Activated CD4-positive, alpha-beta memory T cell treated with anti-CD3 and anti-CD28 coated beads for 36 hours (primary cell): ENCODE measurements at places on chromosomes 2 and 18.

DNA sequence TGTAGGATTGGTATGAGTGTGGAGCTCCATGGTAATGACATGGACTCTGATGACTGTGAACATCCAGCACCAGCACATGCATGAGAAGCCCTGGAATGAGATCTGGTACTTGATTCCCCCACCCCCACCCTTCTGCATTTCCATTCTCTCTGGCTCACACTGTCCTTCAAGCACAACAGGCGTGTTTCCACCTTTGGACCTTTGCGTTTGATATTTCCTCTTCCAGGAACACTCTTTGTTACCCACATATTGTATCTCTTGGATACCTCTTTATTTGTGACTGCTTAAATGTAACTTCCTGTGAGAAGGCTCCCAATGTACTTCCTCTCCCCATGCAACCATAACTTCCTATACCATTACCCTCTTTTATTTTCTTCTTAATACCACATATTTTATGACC is 263.8 kb downstream of the HNMT start:
- DNase-seq = no peak

GRCh38 chr2:66699793-66700676 is 265.1 kb downstream of the MEIS1 start:
- no peak for DNase-seq

DNA sequence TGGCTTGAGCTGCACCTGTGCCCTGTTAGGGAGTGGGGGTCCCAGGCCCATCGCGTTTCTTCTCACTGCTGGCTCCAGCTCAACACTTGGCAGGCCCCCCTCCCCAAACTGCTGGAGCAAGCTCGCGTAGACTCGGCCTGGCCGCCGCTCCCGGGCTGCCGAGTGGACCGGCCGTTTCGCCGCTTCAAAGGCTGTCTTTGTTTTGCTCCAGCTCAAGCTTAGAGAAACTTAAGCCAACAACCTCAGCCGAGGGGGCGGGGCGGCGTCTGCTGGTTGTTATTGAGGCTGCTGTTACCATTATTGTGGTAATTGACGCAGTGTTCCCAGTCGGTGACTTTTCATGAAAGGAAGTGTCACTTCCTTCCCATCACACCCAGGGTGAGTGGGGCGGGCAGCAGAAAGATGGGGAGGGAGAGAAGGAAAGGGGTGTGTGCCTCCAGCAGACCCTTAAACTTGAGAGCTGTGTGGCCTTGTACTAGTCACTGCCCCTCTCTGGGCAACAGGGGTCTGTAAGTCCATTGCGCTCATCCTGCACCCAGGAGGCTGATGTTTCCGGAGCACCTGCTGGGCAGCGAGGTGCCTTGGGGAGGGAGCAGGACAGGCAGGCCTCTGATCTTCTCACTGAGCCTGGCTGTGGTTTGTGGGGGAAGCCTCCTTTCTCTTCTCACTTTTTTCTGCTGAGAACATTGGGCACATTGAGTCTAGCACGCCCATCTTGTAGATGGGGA is 2.1 kb downstream of the ARID5A start:
- peak; percentile 93 for DNase-seq

DNA sequence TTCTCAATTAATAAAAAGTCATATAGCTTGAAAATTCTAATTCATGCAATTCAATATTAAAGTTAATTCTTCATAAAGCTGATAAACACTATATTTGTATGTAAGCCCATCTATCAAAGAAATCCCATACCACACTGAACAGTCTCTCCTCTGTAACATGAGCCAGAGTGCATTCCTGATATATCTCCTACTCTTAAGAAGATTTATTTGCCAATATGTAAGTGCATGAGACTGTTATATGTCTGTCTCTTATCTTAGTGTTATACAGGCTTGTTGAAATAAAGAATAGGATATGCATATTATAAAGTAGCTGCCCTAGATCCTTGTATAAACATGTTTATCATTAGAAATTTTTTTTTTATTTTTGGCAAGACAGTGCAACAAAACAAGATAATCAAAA is 40.4 kb upstream of the TTC32 start:
- no peak for DNase-seq

DNA sequence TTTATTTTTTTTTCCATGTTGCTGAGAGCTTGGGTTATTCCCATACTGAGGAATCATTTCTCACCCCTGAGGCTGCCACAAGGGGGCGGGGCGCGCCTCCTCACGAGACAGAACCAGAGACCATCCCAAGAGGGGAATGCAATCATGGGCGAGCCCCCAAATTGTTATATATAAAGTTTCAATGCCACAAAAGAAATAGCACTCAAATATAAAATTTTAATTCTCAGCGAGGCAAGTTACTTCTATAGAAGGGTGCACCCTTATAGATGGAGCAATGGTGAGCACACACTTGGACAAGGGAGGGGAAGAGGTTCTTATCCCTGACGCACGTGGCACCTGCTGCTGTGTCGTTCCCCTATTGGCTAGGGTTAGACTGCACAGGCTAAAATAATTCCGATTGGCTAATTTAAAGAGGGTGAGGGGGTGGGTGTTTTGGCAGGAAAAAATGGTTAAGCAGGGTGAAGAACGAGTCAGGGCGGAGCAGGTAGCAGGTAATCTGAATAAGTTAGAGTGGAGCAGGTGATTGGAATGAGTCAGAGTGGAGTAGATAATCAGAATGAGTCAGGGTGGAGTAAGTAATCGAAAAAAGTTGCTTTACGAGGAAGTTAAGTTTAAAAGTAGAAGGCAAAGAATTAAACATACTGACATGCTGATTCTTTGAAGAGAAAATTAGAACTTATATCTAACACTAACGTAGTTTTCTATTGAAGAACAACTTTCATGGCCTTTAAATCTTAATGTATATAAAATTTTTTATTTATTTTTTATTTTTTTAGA is 177.5 kb downstream of the MTCL1 start:
- DNase-seq = no peak

DNA sequence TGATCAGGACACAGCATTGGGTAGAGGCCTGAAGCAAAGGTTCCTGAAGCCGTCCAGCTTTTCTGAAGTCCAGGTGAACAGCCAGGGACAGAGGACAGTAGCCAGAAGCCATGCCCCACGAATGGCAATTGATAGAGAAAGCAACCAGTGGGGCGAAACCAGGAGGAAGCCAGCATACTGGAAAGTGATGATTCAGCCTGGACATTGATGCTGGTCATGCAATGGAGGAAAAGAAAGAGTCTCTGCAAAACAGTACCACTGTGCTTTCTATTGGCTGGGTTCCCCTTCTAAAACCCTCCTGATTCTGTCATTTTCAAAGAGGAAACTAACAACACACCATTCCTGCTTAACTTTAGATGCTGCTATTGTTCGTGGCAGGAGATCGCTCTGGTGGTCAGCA is 221.4 kb upstream of the EPAS1 start:
- DNase-seq = no peak

GRCh38 chr18:54479365-54479764 is 111.7 kb upstream of the DYNAP start:
- DNase-seq = no peak

DNA sequence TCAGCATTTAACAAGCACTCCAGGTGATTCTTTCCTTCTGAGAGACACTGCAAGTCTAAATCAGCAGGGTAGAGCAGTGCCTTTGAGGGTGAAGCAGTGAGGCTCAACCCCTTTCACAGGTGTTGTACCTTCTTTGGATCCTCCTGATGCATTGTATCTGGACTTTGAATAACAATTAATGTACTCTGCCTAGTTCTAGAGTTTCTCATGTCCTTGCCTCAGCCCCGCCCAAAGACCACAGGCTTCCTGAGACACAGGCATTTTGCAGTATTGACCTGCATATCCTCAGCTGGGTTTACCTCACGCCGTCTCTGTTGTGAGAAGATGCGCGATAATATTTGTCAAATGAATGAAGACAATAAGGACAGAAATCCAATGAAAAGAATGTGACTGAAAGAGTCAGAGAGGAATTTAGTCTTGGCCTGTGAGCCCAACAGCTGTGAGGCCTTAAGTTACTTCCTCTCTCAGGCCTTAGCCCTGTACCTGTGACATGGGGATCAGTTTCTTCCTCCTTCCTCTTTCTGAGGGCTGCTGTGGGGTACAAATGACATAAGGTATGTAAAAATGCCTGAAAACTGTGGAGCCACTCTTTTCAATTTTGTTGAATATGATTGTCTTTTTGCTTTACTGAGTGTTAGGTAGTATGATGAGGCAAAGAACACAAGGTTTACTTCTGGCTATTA is 43.7 kb downstream of the WIPF1 start:
- DNase-seq = no peak

DNA sequence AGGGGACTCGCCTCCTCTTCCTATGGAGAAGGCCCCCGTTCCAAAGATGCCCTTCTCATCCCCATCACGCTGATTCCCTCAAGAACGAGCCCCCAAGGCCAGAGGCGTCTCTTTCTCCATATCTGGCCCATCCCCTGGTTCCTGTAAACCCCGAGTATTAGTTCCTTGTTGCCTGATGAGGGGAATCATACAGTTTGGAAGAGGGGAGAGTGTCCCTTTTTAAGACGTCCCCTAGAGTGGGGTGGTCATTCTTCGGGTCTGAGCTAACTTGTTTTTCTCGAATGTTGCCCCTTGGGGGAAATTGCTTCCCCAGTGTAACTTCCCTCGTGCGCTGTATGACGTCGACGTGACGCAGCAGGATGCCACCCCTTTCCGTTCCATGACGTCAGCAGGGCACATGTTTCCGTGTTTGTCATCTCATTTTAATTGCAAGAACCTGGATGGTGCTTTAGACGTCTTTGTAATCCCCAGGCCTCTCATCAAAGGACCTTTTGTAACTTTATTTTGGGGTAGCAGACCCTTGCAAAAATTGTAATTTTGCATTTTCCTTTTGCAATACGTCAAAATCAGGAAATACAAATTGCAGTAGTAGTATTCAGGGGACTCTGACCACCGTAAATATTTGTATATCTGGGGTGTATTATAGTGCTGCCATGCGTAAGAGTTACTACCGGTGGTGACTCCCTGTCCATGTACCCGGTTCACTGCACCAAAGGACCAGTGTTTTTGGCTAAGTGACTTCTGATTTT is 569 bp downstream of the BABAM2 start:
- DNase-seq = peak; percentile 94

DNA sequence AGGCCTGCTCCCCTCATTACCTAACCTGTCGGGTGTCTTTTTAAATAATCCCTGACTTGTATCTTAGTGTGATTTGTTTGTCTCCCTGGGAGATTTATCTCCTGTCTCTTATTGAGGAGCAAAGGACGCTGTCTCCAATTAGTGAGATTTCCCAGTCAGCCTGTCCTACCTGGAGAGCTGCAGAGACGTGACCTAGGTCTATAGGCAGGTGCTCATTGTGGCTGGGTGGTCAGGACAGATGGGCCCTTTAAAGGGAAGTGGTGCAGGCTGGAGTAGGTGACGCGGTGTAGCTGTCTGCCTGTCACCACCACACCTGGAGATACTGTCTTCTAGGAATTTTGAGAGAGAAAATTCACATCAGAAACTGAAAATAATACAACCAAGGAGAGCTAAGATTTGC is 28.0 kb downstream of the PLB1 start:
- DNase-seq = no peak

- DNase-seq = peak; percentile 80
Measured at GRCh38 chr2:27735263-27735904, 36.1 kb upstream of the MRPL33 start.

- no peak for DNase-seq
Measured at GRCh38 chr2:59301466-59302402, 1060.6 kb upstream of the FANCL start.

DNA sequence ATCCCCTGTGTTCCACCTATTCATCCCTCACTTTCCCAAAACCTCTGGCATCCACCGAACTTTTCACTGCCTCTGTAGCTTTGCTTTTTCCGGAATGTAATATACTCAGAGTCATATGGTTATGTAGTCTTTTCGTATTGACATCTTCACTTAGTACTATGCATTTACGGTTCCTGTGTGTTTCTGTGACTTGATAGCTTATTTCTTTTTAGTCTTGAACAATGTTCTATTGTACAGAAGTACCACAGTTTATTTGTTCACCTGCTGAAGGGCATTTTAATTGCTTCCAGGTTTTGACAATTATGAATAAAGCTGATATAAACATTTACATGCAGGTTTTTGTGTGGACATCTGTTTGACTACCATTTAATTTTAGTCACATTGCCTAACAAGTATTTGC is 154.7 kb upstream of the DOK6 start:
- no peak for DNase-seq

- no peak for DNase-seq
Measured at GRCh38 chr18:36322408-36322728, 24.9 kb downstream of the FHOD3 start.

DNA sequence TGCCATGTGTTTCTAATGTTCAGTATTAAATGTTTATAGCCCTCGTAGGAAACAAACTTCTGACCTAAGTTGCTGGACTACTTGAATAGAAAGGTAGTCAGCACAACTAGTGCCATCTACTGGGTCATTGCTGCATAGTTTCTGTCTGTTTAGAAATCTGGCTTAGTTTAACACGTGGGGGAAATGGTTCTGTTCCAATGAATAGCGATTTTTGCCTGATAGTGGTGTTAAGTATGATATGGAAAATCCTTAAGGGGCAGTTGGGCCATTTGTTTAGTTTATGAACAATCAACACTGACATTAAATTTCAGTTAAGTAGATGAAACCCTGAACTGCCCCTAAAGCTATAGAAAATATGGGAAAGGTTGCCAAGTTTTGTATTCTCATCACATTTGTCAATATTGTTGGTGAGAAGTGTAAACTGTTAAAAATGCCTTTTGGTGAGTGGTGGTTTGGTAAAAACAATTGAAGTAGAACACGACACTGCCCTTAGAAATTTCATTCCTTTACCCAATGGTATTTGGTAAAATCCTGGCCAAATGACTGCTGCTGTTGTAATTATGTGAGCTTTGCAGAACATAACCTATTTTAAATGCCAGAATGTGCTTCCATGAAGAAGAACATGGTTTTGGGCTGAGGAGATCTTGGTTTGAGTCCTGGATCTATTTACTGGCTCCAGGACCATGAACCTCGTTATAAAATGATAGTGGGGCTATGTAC is 13.2 kb downstream of the NABP1 start:
- peak; percentile 31 for DNase-seq

- DNase-seq = no peak
Measured at GRCh38 chr2:208359632-208359986, 47.0 kb upstream of the PTH2R start.

GRCh38 chr2:196287523-196287922 is 116.1 kb upstream of the STK17B start:
- no peak for DNase-seq

GRCh38 chr2:49306925-49307324 is 152.6 kb upstream of the FSHR start:
- no peak for DNase-seq

GRCh38 chr18:27558388-27559155 is 373.5 kb upstream of the CHST9 start:
- no peak for DNase-seq

DNA sequence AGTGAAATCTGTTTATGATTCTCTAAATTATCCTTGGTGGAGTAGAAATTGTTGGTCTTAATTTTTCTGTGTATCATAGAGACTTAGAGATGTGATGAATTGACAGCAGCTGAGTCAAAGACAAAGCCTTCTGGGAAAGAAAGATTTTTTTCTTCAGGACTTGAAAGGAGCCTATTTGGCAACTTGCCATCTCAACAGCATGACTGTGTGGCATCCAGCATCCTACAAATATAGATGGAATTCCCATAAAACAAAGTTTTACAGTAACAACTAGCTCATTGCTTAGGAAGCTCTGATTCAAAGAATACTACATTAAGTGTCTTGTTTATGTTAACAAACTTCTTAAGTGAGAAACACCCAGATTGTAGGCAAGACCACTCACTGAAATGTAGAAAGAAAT is 79.2 kb upstream of the SETBP1 start:
- no peak for DNase-seq
